Activated CD8-positive, alpha-beta memory T cell treated with anti-CD3 and anti-CD28 coated beads, Interleukin-2, amount 10 ng/mL, durations not matched to agents 7 days and 5 days (primary cell): ENCODE measurements at places on chromosomes 4 and X. TPM values are rescaled to one million over a fixed set of nuclear protein-coding genes. Genes with fewer than 3 reads are reported as not detected.
A peak's percentile ranks its signal among the peaks of the same experiment; 100 is the strongest.

DNA sequence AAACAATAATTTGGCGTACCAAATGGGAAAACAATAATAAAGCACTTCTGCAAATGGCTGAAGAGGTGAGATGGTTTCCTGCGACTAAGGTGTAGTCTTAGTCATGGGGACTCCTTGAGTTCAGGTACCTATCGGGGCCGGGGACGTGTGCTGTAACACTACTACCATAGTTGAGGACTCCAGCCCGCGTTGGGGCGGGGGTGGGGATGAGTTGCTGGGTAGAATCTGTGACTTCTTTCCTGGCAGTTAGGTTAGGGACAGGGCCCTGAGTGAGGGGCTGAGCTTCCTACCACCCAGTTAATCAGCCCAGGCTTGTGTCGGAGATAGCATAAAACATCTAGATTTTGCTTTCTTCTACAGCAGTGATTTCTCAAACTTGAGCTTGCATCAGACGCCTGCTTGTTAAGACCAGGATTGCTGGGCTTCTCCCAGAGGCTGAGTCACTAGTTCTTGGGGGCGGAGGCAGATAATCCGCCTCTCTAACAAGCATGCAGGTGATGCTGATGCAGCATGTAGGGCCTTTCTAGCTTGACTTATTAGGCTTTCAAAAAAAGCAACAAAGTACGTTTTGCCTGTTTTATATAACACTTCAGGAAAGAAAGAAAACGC, 30.2 kb downstream of the RBBP7 start:
- DNase-seq, result no peak

Gene PGAM4
- not detected for total RNA-seq

Gene GLRB
- total RNA-seq, result not detected

DNA sequence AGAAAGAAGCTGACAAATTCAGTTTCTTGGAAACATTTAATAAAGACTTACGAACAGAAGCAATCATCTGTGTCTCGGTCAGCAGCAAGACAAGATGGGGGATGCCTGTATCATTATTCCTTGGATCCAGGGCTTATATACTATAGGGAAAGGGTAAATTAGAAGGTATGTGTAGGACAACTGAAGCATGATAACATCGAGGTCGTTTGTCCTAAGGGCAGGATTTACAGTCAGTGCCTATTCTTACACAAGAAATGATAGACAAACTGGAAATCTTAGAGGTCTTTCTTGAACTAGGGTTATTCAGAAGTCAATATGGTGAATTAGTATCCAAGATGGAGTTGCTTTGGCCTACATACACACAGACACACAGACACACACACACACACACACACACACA, 553.0 kb downstream of the STPG2 start:
- DNase-seq, result no peak

GRCh38 chr4:148216866-148217814, 225.1 kb downstream of the NR3C2 start:
- peak; percentile 78 for DNase-seq
